DND-41 (cell line): ENCODE measurements at places on chromosomes 12 and 14.

GRCh38 chr14:92276074-92276473 lies 46.9 kb upstream of the SLC24A4 start:
- no peak for DNase-seq

GRCh38 chr12:12722435-12723148 lies 5.4 kb downstream of the CDKN1B start:
- DNase-seq: no peak

- DNase-seq: no peak
These were observed 22.7 kb upstream of the PRMT8 start for GRCh38 chr12:3468329-3468728.

DNA sequence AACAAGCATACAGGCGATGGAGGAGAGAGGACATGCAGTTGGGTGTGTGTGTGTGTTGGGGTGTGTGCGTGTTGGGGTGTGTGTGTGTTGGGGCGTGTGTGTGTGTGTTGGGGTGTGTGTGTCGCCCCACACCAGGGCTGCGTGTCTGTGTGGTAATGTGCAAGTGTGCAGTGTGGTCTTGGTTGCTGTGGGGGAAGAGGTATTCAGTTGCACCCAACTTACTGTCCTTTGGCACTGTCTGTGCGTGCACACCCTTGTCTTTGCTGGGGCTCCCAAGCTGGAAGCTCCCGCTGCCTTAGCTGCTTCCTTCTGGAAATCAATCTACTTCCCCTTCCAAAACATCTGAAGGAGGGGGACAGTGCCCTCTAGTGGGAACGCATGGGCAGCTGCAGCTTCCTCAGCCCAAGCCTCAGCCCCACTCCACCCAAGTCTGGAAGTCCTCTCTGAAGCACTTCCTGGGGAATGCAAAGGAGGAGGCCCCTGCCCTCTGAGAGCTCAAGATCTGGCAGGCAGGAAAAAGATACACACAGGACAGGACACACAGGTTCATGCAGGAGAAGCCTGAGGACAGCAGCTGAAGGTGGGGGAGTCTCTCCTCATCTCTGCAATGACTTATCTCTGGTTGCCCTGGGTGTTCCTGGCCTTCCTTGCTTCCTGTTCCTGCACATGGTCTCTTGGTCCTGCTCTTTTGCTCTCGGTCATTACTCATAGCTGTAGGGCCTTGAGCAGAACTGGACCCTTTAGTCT lies 13.1 kb downstream of the ASIC1 start:
- DNase-seq: peak; percentile 84

DNA sequence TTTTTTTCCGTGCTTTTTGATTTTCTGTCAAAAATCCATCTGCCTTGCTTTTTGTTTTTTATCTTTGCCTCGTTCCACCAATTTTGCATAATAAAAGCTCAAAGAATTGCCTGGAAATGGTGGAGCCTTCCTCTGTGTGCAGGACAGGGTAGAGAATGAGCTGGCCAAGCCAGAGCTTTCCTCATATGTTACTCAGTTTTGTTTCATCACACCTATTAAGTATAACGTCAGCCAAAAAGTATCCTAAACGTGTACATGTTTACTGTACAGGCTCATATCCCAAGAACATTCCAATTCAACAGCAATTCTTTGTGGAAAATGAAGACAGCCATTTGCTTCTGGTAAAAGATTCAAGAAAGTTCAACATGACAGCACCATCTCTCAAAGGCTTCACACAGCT lies 191.2 kb upstream of the LMNTD1 start:
- no peak for DNase-seq

DNA sequence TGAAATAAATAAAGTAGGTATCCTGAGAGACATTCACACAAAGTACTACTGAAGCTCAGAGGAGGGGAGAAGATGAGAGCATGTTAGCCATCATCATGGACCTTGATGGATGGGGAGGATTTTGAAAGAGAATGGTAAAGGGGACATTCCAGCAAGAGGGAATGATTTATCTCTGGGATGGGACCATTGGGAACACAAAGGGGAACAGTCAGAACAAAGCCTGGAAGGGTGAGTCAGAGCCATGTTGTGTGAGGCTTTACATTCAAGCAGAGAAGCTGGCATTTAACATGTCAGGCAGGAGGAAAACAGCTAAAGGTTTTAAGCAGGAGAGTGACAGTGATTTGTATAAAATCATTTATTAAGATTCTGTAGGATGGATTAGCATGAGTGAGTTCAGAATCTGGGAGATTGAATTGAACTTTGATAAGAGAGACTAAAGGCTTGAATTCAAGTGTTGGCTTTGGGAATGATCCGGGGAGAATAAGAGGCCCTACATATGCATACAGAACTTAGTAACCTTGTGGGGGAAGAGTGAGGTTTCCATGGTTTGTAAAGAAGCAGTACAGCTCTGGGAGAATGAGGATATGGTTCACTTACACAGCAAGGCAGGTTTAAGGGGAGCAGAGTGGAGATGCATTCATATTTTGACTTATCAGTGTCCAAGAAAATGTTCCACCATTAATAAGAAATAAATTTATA lies 174.4 kb downstream of the SYT10 start:
- no peak for DNase-seq

GRCh38 chr12:81866081-81866480 lies 106.9 kb upstream of the PPFIA2 start:
- no peak for DNase-seq

DNA sequence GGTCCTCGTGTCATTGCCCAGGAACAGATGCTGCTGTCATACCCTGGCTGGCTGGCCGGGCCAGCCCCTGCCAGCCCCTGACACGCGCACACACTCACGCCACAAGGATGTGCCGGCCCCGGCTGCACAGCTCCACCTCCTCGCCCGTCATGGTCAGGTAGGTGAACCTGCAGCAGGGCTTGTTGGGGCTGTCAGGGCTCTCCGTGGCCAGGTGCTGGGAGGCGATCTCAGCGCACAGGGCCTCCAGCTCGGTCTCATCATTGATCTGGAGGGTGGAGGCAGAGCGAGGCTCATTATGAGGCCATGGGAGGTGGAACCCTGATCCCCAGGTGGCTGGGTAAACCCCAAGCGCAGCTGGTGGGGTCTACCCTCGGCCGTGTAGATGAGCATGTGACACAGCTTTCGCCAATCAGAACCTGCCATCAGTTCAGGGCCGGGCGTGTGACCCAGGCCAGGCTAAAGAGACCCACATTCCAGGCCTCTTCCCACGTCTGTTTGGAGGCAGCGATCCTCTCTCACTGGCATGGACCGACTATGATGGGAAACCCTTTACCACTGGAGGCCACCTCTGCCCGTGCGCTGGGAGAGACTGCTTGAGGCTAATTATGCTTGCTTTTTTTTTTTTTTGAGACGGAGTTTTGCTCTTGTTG lies 38.8 kb downstream of the TRAFD1 start:
- DNase-seq: no peak

- DNase-seq: no peak
These were observed 371.8 kb downstream of the BTG1 start for GRCh38 chr12:91773749-91774429.

GRCh38 chr14:39374851-39375250 lies 57.4 kb downstream of the FBXO33 start:
- no peak for DNase-seq

GRCh38 chr12:95881331-95881955 lies 22.7 kb downstream of the SNRPF start:
- no peak for DNase-seq

DNA sequence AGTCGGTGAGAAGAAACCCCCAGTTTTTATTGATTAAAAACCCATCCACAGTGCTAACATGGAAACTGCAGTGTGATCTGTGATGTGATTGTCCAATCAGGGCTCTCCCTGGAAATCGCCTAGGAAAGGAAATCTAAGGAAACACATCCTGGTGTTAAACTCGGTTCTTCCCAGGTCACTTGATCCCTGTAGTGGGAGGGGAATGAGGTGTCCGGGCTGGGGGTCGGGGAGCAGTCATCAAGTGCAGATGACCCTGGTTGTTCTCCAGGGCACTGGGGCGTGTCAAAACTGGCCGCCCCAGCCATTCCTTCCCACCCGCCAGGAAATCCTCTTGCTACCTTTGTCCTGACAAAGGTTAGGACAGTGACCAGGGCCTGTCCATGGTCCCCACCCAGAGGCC lies 20.8 kb downstream of the RAB35 start:
- no peak for DNase-seq

GRCh38 chr14:60695327-60695726 lies 28.8 kb downstream of the SIX4 start:
- DNase-seq: no peak
